ENCODE measurements at places on chromosomes 6 and 20.

DNA sequence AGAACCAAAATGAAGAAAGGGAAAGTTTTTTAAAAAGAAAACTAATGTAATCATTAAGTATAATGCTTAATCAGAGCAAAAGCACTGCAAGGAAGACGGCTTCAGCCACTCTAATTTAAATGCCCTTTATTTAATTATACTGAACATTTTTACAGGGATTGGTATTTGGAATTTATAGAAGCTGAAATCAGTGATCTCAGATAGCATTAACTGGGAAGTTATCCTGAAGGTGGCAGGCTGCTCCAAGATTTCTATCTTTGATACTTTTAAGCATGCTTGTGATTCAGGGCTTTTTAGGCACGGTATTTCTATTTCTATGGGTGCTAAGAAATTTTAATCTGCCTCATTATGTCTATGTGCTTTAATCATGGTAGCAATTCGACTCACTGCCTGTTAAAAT, 1.3 kb upstream of the NDUFAF4 start:
- peak; percentile 32 for DNase-seq

- no peak for DNase-seq
Observed at GRCh38 chr6:145863988-145864616, 49.5 kb upstream of the FBXO30 start.

- DNase-seq: no peak
Observed at GRCh38 chr6:25387911-25388310, 108.7 kb downstream of the CARMIL1 start.

DNA sequence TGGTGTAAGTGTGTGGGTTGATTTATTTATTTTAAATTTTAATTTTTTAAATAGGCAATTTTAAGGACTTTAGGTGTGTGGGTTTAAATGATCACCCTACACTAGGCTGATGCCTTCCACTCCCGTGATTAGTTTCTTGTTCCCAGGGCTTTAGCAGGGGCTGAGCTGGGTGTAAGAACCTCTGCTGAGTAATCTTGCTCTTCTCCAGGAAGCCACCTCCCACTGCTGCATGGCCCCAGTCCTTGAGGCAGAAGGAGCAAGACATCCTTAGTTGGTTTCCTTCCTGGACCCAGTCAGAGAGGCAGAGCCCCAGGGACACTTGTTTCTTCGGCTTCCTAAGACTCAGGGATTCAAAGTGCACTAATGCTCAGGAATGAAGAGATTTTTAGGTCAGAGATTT, 19.8 kb upstream of the CDC5L start:
- DNase-seq: no peak

- DNase-seq: no peak
Observed at GRCh38 chr6:45647341-45648261, 269.9 kb upstream of the SUPT3H start.

GRCh38 chr6:134920422-134920821, 29.5 kb downstream of the ALDH8A1 start:
- no peak for DNase-seq

GRCh38 chr6:11389977-11390376, 147.6 kb upstream of the TMEM170B start:
- no peak for DNase-seq

- DNase-seq: no peak
Observed at GRCh38 chr6:129235167-129236000, 352.4 kb downstream of the LAMA2 start.

DNA sequence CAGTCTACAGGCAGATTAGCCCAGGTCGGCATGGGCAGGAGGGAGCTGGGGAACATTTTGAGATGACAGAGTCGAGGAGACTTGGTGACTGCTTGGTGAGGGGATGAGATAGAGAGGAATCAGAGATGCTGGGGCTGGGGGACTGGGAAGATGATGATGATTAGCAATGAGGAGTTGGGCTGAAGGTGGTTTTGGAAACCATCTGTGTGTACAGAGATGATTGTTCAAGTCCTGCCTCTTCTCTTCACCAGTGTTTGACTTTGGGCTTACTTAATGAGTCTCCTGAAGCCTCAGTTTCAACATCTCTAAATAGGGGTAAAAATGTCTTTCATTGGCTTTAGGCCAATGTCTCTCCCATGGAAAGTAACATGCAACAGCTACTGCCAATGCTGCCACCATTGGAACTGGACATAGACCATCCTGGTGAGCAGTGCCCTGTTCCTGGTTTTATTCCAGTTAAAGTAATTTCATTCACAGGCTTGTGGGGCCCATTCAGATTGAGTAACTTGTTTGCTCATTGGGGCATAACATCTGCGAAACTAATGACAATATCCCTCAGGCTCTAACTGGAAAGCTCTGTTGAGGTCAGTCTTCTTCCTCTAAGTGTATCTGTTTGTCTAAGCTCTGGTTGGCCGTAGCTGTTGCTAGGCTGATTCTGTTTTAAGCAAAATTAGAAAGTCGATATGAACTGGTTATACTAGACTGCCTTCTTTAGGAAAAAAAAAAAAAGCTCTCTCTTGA, 99.1 kb downstream of the ARMC2 start:
- peak; percentile 71 for DNase-seq

- DNase-seq: peak; percentile 37
Observed at GRCh38 chr6:46816626-46817025, 23.4 kb downstream of the MEP1A start.

DNA sequence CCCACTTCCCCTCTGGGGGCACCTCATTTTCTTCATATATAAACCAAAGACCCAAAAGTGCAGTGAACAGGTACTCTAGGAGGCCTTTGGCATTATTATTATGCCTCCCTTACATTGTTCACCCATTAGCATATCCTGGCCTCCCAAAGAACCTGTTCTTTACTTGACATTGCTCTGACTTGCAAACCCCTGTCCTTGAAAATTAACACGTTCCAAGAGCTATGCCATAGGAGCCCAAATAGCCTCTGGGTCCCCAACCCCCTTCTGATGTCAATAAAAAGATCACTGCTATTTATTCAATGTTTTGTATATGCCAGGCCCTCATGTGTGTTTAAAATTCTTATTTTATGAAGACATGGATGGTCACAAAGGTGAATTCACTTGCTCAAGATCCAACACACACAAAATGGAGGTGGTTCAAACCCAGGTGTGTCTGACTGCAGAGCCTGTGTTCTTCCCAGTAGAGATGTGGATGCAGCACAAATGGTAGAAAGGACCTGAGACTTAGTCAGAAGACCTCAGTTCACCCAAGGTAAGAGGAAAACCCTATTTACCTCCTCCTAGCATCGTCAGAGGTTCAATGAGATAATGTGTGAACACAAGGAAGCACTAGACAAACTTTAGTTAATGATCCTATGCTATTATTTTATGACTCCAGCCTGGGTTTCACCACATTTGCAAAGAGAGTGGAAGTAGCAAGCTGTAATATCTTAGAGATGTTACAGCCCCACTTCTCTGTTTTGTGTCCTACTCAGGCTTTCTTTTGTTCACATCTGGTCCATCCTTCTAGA, 36.6 kb downstream of the BCL2L1 start:
- no peak for DNase-seq

- DNase-seq: no peak
Observed at GRCh38 chr6:32941214-32941768, 463 bp upstream of the HLA-DMB start.

GRCh38 chr20:58018590-58018989, 209.9 kb downstream of the ANKRD60 start:
- no peak for DNase-seq

- no peak for DNase-seq
Observed at GRCh38 chr6:41053041-41053440, at the start of gene APOBEC2. APOBEC2 (plus strand) TSS chr6:41053202; CDS start chr6:41053348, 146 bp downstream.

DNA sequence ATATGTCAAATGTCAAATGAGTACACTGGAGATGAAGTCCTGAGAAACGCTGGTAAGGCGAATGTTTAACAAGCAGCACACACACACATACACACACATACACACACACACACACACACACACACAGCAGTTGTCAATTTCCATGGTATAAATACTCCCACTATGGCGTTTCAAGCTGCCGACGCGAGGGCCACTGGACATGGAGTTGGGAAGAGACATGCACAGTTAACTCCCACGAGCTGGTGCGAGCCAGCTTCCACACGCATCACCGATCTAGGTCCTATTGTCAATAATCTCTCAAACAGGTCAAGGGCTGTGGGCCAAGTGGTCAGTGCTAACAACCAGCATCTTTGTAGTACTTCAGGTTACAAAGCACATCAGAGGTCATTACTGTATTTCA, 58.9 kb downstream of the TRERF1 start:
- DNase-seq: no peak

- DNase-seq: no peak
Observed at GRCh38 chr6:17207281-17207680, 73.9 kb upstream of the RBM24 start.

DNA sequence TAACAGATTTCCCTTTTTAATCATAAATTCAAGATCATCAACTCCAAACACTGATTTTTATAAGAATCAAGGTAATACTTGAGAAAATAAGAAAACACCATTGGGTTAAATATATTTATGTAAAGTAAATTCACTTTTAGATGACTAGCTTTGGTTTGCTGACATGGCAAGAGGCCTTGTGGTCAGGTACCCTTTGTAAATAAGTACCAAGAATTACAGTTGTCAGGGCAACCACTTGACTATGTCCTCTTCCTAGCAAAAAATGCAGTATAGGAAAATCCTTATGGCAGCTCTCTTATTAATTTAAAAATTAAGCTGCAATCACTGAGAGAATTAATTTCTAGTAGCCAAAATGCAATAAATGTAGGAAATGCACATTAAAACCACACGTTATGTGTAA, 153.8 kb downstream of the INSM1 start:
- no peak for DNase-seq

- no peak for DNase-seq
Observed at GRCh38 chr6:151885234-151885633, 77.8 kb downstream of the ESR1 start.

GRCh38 chr20:10412591-10413408, 21.2 kb downstream of the MKKS start:
- no peak for DNase-seq

DNA sequence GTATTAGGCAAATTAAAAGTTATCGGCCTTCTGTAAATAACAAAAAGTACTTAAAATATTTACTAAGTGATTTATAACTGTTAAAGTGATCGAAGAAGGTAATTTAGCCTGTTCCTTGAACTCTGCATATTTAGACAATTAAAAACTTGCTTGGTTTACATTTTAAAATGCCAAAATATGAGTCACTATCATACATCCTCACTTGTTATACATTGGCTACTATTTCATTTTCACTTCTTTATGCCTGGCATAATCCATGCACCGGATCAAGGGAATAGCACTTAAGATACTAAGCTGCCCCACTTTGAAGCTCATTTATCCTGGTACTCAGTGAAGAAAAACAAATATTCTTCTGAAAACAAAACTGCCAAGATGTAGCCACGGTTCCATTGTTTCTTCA, 344.6 kb downstream of the UBE3D start:
- no peak for DNase-seq

GRCh38 chr20:7113577-7114466, 346.3 kb downstream of the BMP2 start:
- DNase-seq: peak; percentile 12

- peak; percentile 28 for DNase-seq
Observed at GRCh38 chr6:137926207-137926731, 59.2 kb downstream of the TNFAIP3 start.

- DNase-seq: no peak
Observed at GRCh38 chr6:128599036-128599435, 78.6 kb upstream of the PTPRK start.

- peak; percentile 41 for DNase-seq
Observed at GRCh38 chr20:32537657-32538525, 47.2 kb downstream of the NOL4L start.

GRCh38 chr6:52381249-52381648, 19.3 kb downstream of the PAQR8 start:
- DNase-seq: no peak

DNA sequence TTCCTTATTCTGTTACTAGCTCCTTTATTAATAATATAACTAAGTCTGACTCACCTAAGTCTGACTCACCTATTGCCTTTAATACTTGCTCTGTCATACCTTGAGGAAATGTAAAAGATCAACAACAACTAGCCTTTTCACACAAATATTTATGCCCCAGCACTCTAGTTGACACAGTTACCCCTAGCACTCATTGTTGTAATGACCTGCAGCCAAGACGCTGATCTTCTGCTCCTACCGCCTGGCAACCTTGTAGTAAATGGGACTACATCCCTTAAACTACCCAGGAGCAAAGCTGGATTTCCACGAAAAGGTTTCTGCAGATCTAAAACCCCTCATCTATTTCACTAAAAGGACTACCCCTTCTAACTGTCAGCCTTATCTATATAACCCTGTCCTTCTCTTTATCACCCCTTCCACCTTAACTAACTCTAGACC, 90.0 kb downstream of the PLG start:
- no peak for DNase-seq

GRCh38 chr20:56091628-56092234, 86.4 kb upstream of the CBLN4 start:
- DNase-seq: no peak

GRCh38 chr6:30687659-30688431, 1.4 kb upstream of the PPP1R18 start:
- DNase-seq: peak; percentile 16

- no peak for DNase-seq
Observed at GRCh38 chr20:50083034-50083433, 29.9 kb downstream of the UBE2V1 start.

GRCh38 chr6:44105993-44106740, 21.1 kb downstream of the MRPL14 start:
- DNase-seq: no peak
